Left cardiac atrium (tissue), 4 donors: ENCODE measurements at places on chromosomes 6 and 20. TPM values are rescaled to one million over a fixed set of nuclear protein-coding genes. Genes with fewer than 3 reads are reported as not detected.

NKX2-2 gene
- not detected for total RNA-seq

KCNS1 gene
- total RNA-seq: 0.21 TPM

TBX18 gene
- 10.1 TPM for total RNA-seq

MEI4 gene
- 0.85 TPM for total RNA-seq

PPARD gene
- 21.3 TPM for total RNA-seq

MATN4 gene
- total RNA-seq: not detected

BANF2 gene
- total RNA-seq: not detected

HFE gene
- 6.0 TPM for total RNA-seq

ZC3H12D gene
- 0.47 TPM for total RNA-seq

EPM2A gene
- total RNA-seq: 29.5 TPM

SUMO4 gene
- total RNA-seq: 0.63 TPM

PCED1A gene
- 13.0 TPM for total RNA-seq

HLA-DOB gene
- 0.24 TPM for total RNA-seq

RIPOR2 gene
- 4.8 TPM for total RNA-seq

PRDM13 gene
- not detected for total RNA-seq

HLA-DPA1 gene
- total RNA-seq: 54.1 TPM

MBOAT1 gene
- 5.1 TPM for total RNA-seq

GTSF1L gene
- total RNA-seq: not detected

HDGFL1 gene
- total RNA-seq: not detected

PRDM1 gene
- 2.3 TPM for total RNA-seq

CST2 gene
- total RNA-seq: not detected

TUBB2B gene
- total RNA-seq: 3.9 TPM

DCBLD1 gene
- total RNA-seq: 4.1 TPM

WDR27 gene
- total RNA-seq: 12.3 TPM

STMN3 gene
- 8.4 TPM for total RNA-seq

CAGE1 gene
- total RNA-seq: not detected

TSHZ2 gene
- total RNA-seq: 12.0 TPM

SRSF12 gene
- 0.65 TPM for total RNA-seq

USP49 gene
- total RNA-seq: 1.7 TPM

SH3BGRL2 gene
- total RNA-seq: 11.9 TPM

IPCEF1 gene
- total RNA-seq: 1.2 TPM

PIGT gene
- 129 TPM for total RNA-seq

NR2E1 gene
- total RNA-seq: not detected

MAN1A1 gene
- total RNA-seq: 45.0 TPM

SLC52A3 gene
- 1.7 TPM for total RNA-seq

NRM gene
- total RNA-seq: 5.3 TPM

GJE1 gene
- total RNA-seq: not detected

KCNG1 gene
- 0.27 TPM for total RNA-seq

CRISP2 gene
- total RNA-seq: not detected

CCN5 gene
- total RNA-seq: 63.6 TPM

OPRL1 gene
- 0.71 TPM for total RNA-seq

CST5 gene
- not detected for total RNA-seq

ADGB gene
- total RNA-seq: not detected

C20orf144 gene
- 0.29 TPM for total RNA-seq

LY6G6F gene
- not detected for total RNA-seq

KCNQ2 gene
- total RNA-seq: 2.0 TPM

C6orf136 gene
- total RNA-seq: 39.3 TPM

VSTM2L gene
- total RNA-seq: 158 TPM

BACH2 gene
- 2.0 TPM for total RNA-seq
